ENCODE measurements at places on chromosomes 1 and 21.
A peak's percentile ranks its signal among the peaks of the same experiment; 100 is the strongest.

- no peak for DNase-seq
These were observed 35.3 kb downstream of the FCRL5 start for GRCh38 chr1:157517016-157517415.

DNA sequence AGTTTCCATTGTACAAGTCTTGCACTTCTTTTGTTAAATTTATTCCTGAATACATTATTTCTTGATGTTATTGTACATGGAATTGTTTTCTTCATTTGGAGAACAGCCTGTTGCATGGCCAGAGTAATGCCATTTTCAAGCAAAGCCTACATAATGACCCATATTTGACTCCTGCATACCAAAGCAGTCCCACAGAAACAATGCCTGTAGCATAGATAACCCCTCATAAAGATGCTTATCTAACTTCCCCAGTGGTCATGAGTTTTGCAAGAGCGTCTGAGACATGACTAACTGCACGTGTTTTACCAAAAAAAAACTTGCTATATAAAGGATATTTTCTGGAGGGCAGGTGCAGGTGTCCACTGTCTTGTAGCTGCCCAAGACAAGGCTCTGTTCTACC lies 30.3 kb upstream of the RLF start:
- no peak for DNase-seq

DNA sequence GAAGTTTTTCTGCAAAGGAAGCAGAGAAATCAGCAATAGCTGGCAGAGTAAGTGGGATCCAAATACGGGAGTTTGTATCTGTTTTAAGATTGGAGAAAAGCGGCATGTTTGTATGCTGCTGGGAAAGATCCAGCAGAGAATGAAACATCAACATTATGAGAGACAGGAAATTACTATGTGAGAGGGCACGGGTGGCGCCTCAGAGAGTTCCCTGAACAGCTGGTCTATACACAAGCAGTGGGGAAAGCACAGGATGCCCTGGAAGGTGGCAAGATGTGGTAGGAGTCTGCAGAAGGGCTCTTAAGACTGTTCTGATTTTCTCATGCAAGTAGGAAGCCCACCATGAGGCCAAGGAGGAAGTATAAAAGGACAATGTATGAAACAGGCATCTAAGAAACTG lies 130.4 kb downstream of the RERE start:
- no peak for DNase-seq

- DNase-seq, result no peak
These were observed 280.4 kb downstream of the SETD4 start for GRCh38 chr21:35779690-35780570.

- no peak for DNase-seq
These were observed 128.3 kb upstream of the C1orf21 start for GRCh38 chr1:184258525-184258924.

DNA sequence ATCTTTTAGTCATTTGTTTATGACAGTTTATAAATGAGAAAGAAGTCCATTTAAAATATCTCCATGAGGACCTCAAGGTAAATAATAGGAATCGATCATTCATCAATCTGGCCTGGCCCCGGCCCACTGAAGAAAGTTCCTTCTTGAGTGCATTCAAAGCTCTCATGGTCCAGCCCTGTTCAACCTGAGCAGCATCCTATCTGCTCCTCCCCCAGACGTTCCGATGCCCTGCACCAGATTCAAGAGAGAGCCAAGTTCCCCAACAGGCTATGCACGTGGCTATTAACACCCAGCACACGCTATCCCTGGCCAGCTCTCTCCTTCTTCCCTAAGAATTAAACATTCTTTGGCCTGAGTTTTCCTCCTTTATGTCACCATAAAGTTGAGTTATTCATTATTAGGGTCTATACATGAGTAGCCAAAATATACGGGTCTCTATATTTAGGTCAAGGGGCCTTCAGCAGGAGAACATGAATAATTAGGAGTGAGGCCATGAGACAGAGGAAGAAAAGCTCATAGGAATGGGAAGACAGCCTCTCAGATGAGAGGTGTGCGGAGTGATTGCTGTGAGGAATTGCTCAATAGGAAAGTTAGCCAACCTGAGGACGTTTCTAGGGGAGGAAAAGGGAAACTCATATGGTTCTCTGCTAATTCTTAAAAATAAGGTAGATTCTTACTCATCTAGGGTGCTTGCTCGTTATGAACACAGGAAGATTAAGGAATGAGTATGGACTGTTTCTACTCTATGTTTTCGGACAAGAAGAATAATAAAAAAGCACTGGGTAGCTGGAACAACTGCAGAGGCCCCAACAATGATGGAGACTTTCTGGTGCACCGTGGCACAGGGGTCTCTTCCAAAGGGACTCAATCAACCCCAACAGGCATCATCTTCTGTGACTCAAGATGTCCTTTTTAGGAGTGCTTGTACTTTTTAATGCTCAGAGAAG lies 23.6 kb downstream of the RUNX1 start:
- DNase-seq, result no peak

DNA sequence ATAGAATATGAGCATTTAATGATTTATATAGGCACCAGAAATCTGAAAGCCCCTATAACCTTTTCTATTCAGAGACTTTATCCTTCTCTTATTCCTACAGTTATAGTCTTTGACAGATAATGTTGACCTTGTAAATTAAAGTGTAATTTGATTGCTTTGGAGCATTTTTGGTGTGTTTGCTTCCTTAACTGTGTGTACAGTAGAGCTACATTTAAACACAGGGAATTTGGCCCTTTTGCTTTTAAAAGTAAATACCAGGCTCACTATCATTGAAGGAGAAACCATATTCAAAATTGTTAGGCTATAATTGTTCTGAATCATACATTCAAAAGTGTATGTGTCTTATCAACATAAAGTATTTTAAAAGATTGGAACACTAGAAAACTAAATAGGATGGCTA lies 33.0 kb downstream of the STXBP3 start:
- no peak for DNase-seq

- DNase-seq, result no peak
These were observed 13.3 kb upstream of the TFF1 start for GRCh38 chr21:42379426-42380215.

GRCh38 chr1:184748740-184749139 lies 5.9 kb downstream of the EDEM3 start:
- no peak for DNase-seq

GRCh38 chr1:48228156-48228555 lies 5.6 kb downstream of the SLC5A9 start:
- no peak for DNase-seq

DNA sequence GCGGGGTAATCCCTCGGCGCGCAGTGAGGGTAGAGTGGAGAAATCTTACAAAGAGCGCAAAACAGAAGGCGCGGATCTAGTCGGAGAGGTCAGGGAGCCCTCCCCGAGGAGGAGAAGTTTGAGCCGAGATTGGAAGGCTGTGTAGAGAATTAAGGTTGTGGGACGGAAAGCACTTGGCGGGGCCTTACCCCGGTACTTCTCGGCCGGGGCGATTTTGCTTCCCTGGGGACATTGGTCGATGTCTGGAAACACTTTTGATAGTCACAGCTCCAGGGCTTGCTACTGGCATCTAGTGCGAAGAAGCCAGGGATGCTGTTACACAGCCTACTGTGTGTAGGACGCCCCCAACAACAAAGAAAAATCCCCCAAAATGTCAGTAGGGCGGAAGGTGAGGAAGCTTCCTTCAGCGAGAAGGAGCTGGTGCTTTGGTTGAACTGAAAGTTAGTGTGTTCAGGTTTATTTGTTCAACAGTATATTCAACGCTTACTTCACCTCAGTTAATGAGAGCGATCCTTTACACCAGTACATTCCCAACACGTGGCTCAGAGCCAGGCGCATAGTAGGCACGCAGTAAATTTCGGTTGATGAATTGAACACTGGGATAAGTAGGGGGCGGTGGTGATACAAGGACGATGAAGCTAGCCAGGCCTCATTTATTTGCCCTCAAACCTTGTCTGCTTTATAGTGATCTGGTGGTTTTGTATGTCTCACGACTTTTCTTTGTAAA lies 807 bp downstream of the CEP85 start:
- no peak for DNase-seq

DNA sequence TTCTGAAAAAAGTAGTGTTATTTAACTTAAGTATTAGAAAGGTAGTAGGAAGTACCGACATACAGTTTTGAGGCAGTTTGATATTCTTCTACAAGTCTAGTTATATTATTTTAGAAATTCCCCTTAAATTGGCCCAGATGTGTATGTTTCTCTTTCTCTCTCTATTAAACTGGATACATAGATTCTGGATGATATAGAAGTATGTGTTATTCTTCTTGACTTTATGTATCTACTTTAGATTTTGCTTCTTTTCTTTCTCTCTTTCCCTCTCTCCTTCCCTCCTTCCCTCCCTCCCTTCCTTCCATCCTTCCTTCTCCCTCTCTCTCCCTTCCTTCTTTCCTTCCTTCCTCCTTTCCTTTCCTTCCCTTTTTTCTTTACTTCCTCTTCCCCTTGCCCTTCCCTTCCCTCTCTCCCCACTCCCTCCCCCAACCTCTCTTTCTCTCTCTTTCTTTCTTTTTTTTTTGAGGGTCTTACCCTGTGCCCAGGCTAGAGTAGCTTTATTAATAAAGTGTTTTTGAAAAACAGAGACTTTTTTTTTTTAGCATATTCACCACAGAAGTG lies 124.3 kb downstream of the OSBPL9 start:
- no peak for DNase-seq

- DNase-seq, result peak; percentile 44
These were observed 220.1 kb downstream of the SDCCAG8 start for GRCh38 chr1:243475966-243476365.

DNA sequence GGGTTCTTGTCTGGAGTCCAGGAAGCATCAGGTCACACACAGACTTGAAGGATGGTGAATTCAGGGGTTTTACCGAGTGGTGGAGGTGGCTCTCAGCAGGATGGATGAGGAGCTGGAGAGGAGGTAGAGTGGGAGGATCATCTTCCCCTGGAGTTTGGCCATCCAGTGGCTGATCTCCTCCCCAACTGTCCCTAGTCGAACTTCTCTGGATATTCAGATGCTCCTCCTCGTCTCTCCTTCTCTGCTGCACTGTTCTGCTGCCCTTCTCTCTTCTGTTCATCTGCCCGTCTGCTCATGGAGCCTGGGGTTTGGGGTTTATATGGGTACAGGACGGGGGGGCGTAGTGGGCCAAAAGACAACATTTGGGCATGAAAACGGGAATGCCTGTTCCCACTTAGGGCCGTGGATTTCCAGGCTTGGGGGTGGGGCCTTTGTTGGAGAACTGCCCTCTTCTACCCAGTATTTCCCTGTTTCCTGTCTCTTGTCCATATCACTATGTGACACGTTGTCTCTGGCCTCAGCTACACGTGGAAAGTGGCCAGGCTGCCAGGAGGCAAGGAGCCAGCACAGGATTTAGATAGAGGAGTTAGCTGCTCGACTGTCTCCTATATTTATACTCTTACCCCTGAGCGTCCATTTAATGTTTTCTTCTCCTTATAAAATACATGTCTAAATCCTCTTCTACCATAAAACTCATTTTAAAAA lies 76.7 kb downstream of the SIPA1L2 start:
- no peak for DNase-seq

GRCh38 chr21:35511696-35512162 lies 462.6 kb upstream of the RUNX1 start:
- no peak for DNase-seq

GRCh38 chr1:27716262-27716895 lies 9.4 kb upstream of the FAM76A start:
- no peak for DNase-seq

DNA sequence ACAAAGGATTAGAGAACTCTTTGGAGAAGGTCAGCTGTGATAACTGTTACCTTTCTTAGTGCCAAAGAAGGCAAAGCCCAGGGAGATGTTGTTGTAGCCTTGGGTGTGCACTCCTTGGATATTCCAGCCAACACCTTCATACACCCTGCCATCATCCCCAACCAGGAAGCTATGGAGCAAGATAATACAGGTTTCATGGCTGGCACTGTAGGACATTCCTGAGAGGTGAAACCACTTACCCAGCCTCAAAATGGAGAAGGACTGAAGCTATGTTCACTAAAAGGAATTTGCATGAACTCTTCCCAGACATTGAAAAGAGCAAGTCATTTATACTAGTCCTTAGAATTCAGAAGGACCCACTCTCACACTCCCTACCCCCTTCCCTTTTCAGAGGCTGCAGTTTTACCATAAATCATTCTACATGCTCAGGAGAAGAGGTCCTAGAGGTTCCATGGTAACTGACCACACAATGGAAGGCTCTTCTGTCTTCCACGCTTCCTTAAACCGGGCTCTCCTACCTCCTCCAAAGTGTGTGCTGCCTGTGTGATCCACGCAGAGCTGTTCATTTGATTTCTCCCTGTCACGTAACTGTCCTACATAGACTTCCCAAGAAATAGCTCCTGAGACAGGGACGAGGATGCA lies 5.5 kb downstream of the PGLYRP4 start:
- no peak for DNase-seq

- DNase-seq, result no peak
These were observed 3.3 kb upstream of the PCBP3 start for GRCh38 chr21:45640001-45640887.

DNA sequence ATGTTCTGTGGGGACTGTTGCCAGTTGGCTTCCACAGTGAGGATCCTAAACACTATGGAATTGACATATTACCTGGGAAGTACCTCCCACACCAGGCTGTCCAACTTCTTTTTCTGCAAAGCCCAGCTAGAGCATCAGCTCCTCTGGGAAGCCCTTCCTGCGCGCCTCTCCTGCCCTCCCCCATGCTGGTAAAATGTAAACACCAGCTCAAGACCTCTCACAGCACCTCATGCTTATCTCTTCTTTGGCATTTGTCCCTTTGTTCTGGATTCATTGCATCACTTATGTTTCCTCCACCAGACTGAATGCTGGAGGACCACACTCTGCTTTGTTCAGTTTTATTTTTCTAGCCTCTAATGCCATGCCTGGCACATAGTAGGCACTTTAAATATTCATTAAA lies 172.1 kb downstream of the HHAT start:
- DNase-seq, result no peak

GRCh38 chr1:16114527-16115467 lies 41.1 kb downstream of the EPHA2 start:
- no peak for DNase-seq

DNA sequence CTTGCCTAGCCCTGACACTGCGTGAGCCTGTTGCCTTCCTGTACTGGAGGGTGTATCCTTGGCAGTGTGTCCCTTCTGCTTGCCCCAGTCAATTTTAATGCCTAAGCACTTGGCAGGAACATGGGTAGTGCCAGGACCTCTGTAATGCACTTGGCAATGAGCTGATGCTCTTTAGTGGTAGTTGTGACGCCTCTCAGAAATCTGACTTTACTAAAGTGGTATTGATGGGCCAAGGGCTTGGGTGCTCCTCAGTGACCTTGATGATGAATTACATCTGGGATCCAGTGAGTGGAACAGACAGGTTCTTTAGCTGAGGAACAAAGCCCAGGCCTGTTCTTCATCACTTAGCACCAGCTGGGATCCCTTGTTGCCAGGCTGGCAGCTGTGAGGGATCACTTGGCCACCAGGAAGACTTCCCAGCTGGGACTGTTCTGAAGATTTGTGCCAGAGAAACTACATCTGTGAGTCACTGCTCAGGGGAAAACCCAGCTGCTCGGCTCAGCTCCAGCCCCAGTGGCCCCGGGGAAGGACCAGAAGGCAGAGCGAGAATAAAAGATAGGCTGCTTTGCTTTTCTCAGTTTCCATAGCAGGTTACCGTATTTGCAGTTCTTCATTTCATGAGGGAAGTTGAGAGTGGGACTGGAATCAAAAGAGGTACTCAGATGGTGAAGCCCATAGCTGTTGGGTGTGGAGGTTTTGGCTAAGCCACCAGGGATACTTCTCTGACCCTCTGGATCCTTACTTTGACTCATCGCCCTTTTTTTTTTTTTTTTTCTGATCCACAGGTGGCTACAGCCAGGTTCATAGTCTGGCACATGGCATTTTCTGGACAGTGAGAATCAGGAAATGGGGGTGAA lies 28.5 kb upstream of the KCNA2 start:
- no peak for DNase-seq

All from neural crest cell (in vitro differentiated cells).